ENCODE measurements at places on chromosomes 13 and 19.

DNA sequence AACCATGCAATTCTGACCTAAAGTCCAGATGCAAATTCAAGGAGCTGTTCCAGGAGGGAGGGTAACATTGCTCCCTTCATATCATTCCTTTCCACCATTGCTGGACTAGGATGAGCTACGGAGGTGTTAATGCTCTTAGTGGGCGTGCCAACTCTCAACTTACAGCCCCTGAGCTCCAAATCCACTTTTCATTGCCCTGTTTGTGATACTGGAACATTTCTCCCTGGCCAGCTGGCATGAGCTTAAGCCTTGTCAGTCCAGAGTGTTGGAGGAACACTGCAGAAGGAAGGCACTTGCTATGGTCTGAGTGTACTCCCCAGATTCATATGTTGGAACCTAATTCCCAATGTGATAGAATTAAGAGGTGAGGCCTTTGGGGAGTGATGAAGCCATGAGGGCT is 70.4 kb upstream of the FARP1 start:
- no peak for DNase-seq

DNA sequence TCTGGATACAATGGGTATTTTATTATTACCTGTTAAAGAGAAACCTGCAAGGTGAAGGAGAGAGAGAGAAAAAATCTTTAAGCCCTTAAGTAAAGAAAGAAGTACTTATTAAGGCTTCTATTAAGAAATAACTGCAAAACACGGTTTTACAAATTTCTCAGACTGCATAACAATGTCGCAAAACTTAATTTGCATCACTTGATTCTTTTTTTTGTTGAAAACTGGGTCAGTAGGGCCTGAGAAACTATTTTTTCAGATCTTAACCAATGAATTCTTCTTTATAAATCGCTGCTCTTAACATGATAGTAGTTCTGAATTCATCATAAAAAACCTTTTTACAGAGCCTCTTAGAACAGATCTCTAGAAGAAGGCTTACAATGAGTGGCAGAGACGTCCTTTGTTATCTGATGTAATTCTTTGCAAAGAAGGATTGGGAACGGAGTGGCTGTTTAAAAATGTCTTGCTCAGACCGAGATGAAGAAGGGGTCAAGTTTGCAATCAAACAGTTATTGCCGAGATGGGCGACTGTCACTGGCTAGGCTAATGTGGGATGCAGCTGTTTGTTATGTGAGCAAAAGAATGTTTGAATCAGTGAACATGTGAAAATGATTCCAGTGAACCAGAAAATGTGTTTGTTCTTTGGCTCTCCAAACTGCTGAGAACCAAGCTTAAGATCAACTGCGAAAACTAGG is 76.3 kb downstream of the ZNF536 start:
- DNase-seq = no peak

DNA sequence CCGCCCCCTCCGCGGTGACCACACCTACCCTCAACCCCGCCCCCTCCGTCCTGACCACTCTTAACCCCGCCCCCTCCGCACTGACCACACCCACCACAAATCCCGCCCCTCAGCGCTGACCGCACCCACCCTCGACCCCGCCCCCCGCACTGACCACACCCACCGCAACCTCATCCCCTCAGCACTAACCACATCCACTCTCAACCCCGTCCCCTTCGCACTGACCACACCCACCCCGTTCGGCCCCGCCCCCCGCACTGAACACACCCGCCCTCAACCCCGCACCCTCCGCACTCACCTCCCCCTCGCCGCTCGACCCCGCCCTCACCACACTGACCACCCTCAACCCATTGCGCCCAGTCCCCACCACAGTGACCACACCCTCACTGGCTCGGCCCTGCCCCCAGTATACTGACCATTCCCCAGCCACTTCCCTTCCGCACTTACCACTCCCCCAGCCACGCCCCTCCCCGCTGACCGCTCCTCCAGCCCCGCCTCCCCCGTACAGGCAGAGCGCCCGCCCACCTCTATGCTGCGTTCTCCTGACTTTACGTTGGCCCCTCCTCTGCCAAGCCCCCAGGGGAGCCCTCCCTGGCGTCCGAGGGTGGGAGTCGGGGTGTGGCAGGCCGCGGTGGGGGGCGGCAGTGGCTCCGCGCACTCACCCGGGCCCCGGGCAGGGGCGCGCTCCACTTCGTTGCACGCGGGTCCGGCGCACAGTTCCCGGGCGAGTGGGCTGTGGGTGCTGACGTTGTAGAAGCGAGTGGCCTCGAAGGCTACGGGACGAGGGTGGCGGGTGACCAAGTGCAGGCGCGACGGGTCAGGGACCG is 8.4 kb downstream of the F2RL3 start:
- peak; percentile 23 for DNase-seq

- no peak for DNase-seq
Observed at GRCh38 chr19:4906963-4907362, 2.3 kb upstream of the UHRF1 start.

- no peak for DNase-seq
Observed at GRCh38 chr19:13291913-13292312, 141.7 kb downstream of the IER2 start.

DNA sequence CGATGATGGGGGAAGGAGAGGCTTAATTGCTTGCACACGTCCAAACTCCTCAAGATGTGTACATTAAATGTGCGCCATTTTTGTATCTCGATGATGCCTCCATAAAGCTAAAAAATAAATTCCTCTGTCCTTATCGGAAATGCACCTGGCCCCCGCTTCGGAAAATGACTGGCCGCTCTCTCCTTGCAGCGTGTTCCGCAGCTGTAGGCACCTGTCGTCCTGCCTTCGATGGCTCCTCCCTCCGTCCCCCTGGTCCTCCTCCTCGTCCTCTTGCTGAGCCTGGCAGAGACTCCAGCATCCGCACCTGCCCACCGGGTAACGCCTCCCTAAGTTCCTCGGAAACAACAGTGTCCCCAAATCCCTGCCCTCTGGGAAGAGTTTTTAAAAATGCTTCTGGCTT is 1.1 kb downstream of the GALP start:
- peak; percentile 14 for DNase-seq

DNA sequence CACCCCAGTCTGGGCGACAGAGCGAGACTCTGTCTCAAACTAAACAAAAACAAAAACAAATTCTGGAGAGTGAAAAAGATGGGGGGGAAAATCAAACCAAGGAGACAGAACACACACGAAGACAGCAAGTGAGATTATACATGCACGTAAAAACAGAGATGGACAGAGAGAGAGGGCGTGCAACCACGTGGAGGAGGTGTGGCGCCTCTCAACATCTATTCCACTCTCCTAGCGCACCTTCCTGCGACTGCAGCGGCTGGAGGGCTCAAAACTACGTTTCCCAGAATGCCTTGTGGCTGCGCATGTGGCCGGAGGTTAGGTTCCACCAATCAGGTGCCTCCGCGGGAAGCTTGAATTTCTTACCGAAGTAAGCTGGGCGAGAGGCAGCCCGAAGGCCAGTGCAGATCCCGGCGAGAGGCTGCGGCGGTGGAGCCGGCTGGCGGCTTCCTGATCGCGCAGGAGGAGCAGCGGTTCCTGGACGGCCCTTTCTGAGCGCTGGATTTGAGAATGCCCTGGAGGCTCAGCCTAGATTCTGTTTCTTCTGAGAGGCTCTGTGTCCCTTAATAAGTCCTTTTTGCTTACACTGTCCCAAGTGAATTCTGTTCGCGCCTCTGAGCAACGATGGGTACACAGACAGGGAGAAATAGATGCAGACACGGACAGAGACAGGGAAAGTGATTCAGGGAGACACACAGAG is 13.1 kb upstream of the NANOS2 start:
- peak; percentile 94 for DNase-seq

GRCh38 chr13:29572575-29572974 is 22.9 kb downstream of the SLC7A1 start:
- DNase-seq = no peak

DNA sequence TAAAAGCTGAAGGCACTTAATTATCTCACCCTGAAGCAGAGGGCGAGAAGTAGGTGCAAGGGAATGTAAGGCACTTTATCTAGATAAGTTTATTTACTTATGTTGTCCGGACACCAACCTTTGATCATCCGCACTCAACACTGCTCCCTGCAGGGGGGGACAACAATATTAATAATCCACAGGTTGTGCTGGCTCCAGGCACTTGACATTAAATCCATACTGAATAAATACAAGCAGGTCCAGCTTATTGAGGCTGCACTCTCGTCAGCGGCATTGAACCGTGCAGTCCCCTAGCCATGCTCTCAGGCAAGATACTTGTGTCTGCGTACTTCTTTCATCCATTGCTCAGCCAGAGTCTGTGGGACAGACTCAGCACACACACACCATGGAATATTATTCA is 374.5 kb upstream of the NBEA start:
- DNase-seq = no peak

- DNase-seq = no peak
Observed at GRCh38 chr13:93996481-93996880, 483.0 kb downstream of the DCT start.

DNA sequence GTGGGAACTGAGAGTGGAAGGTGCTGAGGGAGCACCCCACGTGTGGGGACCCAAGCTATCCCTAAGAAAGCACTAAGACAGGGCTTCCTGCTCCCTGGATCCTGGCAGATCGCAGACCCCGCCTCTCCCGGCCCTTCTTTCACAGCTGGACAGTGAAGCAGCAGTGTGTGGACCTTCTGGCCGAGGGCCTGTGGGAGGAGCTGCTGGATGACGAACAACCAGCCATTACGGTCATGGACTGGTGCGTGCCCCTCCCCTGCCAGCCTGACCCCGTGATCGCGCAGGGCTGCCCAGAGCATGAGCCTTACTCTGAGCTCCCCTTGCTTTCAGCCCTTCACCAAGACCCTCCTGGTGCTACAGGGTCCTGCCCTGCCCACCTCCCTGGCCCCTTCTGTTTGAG is 2.3 kb downstream of the NCCRP1 start:
- no peak for DNase-seq

GRCh38 chr19:56263319-56263718 is 9.2 kb upstream of the EDDM13 start:
- DNase-seq = no peak

DNA sequence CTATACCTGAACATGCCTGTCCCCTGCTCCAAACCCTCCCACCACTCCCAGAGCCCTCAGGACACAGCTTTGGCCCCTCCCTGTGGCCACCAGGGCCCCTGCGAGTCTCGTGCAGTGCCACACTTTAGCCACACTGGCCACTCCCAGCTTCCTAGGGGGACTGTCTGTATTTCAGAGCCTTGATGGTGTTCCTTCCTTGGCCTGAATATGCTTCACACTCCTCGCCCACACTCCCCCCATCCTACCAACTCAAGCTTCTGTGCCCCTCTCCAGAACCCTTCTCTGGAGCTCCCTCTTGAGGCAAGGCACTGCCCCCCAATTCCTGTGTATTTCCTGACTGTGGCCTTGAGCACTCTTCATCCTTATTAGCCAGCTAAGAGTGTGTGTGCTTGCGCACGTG is 80.2 kb downstream of the DPF1 start:
- DNase-seq = no peak

GRCh38 chr13:77329911-77330584 is 3.2 kb upstream of the MYCBP2 start:
- DNase-seq = no peak

DNA sequence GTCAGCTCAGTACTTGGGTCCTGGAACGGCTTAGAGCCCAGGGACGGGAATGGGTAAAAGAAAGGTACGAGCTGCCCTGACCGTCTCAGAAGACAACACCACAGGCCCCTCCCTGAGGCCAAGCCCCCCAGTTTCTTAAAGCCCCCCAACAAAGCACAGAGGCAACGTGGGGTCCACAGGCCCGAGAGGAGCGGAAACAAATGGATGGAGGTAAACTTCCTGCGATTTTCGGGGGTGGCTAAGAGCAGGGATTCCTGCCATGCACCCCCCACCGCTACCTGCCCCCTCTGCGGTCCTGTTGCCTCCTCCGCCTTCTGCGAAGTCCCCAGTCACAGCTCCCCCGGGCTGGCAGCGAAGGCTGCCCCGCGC is 48.2 kb downstream of the PTPRS start:
- no peak for DNase-seq

GRCh38 chr19:41711376-41712261 is 3.2 kb downstream of the CEACAM5 start:
- DNase-seq = no peak

- DNase-seq = no peak
Observed at GRCh38 chr19:46494146-46494940, 1.3 kb downstream of the PNMA8B start.

- no peak for DNase-seq
Observed at GRCh38 chr13:21668732-21669275, 2.1 kb upstream of the FGF9 start.

DNA sequence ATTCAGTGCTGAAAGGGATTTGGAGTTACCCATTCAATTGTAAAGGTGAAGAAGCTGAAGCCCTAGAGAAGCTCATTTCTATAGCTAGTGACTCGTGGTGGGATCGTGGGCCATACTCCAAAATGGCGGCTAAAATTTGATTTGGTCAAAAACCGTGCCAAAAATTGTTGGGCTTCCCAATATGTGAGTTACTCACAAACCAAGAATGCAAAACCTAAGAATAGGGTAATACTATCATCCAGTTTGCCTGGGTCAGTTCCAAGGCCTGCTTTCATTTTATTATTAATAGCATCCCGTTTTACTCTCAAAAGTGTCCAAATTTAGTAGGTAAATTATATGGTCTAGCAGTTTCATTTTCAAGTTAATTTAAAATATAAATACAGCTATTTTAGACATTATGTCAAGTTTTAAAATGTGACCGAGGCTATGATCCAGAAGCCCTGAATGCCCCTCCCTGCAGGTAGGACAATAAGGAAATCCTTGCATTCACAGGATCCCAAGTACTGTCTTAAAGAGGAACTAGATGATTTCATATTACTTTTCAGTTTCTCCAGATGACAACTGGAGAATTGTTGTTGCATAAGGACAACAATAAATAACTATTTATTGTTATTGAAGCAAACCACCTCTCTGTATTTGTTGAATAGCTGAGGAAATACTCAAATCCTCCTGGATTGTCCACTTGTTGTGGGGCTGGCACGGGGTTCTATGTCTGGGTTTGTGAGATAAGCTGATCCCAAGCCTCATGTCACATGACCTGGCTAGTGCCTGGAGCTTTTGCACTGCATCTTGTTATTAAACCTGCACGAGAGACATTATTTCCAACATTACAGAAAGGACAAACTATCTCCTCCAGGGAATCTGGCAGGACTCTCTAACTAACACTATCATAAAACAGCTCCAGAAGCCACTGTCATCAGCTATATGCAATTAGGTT is 11.6 kb upstream of the RAP2A start:
- DNase-seq = no peak

DNA sequence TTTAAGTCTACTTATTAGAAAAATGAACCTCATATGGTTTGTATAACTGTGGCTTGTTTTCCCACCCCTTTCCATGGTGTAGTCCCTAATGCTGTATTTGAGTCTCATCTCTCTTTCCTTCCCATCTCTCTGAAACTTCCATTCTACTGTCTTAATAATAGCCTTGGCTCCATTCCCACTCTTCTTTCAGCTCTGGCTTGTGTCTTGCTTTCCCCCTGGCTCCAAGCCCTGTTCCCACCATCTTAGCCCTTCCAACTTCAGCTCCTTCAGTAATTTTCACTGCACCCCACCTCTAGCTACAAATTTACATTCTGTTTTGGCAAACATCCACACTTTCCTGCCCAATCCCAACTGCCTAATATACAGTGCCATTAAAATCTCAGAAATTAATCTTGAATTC is 137.5 kb downstream of the SLITRK6 start:
- no peak for DNase-seq

All from NCI-H1436 (cell line).